ENCODE measurements at places on chromosomes 1 and 21. TPM values are rescaled to one million over a fixed set of nuclear protein-coding genes. Genes with fewer than 3 reads are reported as not detected.

DNA sequence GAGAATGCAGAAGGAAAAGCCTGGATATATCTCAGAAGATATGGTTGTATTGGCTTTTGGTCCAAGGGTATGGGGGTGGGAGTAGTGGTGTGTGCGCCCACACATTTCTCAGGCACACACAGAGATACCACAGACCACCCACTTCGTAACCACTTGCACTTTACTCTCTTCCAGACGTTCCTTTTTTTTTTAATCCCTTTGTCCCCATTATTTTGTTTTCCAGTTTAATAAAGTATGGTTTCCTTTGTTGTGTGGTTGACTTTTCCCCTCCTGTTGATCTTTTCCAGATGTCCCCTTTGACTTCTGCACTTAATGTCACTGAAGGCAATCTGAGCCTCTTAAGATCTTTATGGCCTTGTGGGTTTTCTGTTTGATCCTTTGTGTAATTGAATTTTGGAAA lies 10.5 kb upstream of the TARS2 start:
- DNase-seq, result no peak
- no peak overlapping the region for H3K4me3 ChIP-seq
- H3K4me1 ChIP-seq, result peaks cover 11% of the 10 kb centered on the region
- H3K36me3 ChIP-seq, result peaks cover under 1% of the 10 kb centered on the region
- no peaks in the 10 kb centered on the region for H3K27me3 ChIP-seq
- peak overlapping the region; percentile 86 for H3K27ac ChIP-seq

GRCh38 chr1:153352523-153352922 lies 3.9 kb upstream of the PGLYRP4 start:
- peaks cover 2% of the 10 kb centered on the region for H3K36me3 ChIP-seq
- no peak overlapping the region for H3K27ac ChIP-seq
- H3K4me3 ChIP-seq, result no peak overlapping the region

DNA sequence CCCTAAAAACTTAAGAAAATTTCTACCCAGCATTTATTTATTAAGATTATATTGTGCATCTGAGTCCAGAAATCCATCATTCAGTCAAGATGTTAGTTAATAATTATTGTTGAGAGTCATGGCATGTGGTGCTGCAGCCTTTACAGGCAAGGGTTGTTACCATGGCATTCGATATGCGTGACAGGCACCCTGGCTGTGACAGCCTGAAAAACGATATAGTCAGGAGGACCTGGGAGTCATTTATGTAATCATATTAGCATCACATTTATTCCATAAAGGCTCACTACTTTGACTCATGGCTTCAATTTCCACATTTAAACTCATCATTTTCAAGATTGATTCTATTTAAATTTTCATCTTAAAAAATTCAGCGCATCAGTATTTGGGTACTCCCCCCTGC lies 68.0 kb downstream of the CACHD1 start:
- H3K27ac ChIP-seq, result no peak overlapping the region
- H3K36me3 ChIP-seq, result no peaks in the 10 kb centered on the region
- peaks cover 15% of the 10 kb centered on the region for H3K27me3 ChIP-seq
- peaks cover 6% of the 10 kb centered on the region for H3K4me1 ChIP-seq
- no peak for DNase-seq
- no peak overlapping the region for H3K4me3 ChIP-seq

Gene SLC16A4
- 0.20 TPM for total RNA-seq

DNA sequence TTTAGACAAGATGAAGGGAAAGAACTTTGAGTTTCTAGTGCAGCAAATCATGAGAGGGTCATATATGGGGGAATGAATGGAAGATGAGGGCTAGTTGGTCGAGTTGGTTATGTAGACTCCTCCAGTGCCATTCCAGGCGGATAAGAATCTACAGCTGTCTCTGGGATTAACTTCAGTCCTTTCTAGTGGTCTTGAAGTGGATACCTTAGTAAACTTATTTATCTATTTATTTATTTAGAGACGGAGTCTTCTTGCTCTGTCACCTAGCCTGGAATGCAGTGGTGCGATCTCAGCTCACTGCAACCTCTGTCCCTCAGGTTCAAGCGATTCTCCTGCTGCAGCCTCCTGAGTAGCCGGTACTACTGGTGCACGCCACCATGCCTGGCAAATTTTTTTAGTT lies 41.4 kb upstream of the RCC2 start:
- H3K4me1 ChIP-seq, result no peaks in the 10 kb centered on the region
- H3K36me3 ChIP-seq, result no peaks in the 10 kb centered on the region
- no peak overlapping the region for H3K4me3 ChIP-seq
- H3K27me3 ChIP-seq, result peaks cover 18% of the 10 kb centered on the region
